Ovary (tissue), 10 donors: ENCODE measurements at places on chromosomes 12 and 14. TPM values are rescaled to one million over a fixed set of nuclear protein-coding genes. Genes with fewer than 3 reads are reported as not detected.

Gene HEATR5A
- 22.4 TPM for total RNA-seq

Gene DLK1
- total RNA-seq: 107 TPM

Gene POTEG
- not detected for total RNA-seq

Gene GALNT16
- total RNA-seq: 3.6 TPM

Gene ZBTB42
- total RNA-seq: 6.5 TPM

Gene KRT74
- not detected for total RNA-seq

Gene SPTB
- total RNA-seq: 1.1 TPM

Gene CACNA1C
- 6.8 TPM for total RNA-seq

Gene ALDH1L2
- total RNA-seq: 5.5 TPM

- DNase-seq: no peak
These were observed 150.1 kb downstream of the PIWIL1 start for GRCh38 chr12:130487636-130488357.

DNA sequence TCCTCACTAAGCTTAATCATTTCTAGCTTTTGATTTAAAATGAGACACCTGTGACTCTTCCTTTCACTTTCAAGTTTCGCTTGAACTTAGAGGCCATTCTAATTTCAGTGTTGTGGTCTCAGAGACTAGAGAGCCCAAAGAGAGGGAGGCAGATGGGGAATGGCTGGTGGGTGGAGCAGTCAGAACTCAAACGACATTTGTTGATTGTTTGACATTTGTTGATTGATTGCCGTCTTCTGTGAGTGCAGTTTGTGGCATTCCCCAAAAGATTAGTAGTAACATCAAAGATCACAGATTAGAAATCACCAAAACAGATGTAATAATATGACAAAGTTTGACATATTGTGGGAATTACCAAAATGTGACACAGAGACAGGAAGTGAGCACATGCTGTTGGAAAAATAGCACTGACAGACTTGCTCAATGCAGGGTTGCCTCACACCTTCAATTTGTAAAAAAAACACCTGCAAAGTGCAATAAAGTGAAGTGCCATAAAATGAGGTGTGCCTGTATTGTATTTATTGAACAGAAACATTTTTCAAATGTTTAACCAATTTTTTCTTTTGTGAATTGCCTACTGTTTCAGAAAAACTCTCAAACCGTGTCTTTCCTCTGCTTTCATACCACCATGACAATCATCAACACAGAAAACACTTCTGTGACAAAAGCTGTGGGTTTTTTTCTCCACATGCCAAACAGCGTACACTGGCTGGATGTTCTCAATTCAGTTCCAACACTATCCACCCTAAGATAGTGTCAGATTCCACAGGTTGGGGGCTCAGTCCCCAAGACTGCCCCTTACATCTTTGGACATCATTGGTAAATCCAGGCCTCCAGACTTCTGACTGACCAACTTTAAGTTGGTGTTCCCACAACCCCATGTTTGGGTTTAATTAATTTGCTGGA, 376.3 kb upstream of the RGS6 start:
- DNase-seq: no peak

DNA sequence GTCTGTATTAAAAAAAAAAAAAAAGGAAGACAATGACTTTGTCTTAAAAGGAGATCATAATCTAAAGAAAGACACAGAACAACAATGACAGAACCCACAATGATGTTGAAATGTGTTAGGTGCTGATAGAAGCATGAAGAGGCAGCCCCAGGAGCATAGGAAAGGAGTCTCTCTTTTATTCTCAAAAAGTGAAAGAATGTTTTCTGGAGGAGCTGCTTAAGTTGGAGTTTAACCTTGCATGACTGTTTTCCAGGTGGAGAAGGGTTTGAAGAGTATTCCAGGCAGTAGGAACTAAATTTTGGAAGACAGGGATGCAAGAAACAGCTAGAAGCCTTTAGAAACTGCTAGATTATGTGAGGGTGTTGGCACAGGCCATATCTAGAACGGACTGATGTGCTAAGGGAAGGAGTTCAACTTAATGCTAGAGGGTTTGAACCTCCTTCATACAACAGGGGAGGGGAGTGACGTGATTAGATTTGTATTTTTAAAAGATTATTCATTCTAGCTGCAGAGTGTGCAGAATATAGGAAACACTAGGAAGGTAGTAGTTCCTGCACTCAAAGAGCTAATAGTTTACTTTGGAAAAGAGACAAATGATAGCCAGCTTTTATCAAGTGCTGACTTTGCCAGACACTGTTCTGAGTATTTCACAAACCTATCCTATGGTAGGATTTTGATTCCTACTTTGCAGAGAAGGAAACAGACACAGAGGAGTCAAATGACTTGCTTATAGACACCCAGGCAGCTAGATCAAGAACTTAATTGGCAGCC, 4.6 kb upstream of the RPL6 start:
- DNase-seq: no peak

- DNase-seq: no peak
These were observed 11.5 kb upstream of the IL22 start for GRCh38 chr12:68264857-68265256.

DNA sequence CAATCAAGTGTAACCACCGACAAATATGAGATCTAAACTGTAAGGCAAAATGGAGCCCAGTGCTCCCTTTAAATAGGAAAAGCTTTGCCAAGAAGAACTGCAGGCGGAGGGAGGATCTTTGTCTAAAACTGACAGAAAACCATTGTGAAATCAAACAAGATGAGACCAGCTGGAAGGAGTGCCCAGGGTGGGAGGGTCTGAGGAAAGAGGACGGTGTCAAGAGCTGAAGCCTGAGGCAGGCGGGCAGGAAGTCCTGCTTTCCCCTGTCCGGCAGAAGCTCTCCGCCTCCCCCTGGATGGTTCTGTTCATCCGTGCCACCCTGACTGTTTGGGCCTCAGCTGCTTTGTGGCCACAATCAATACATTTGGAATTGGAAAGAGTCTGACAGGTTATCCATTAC, 37.5 kb downstream of the CDC42BPB start:
- DNase-seq: no peak

- no peak for DNase-seq
These were observed 62.0 kb downstream of the PLEKHA5 start for GRCh38 chr12:19191563-19191962.

GRCh38 chr12:26513363-26514043, 318.1 kb downstream of the SSPN start:
- no peak for DNase-seq

DNA sequence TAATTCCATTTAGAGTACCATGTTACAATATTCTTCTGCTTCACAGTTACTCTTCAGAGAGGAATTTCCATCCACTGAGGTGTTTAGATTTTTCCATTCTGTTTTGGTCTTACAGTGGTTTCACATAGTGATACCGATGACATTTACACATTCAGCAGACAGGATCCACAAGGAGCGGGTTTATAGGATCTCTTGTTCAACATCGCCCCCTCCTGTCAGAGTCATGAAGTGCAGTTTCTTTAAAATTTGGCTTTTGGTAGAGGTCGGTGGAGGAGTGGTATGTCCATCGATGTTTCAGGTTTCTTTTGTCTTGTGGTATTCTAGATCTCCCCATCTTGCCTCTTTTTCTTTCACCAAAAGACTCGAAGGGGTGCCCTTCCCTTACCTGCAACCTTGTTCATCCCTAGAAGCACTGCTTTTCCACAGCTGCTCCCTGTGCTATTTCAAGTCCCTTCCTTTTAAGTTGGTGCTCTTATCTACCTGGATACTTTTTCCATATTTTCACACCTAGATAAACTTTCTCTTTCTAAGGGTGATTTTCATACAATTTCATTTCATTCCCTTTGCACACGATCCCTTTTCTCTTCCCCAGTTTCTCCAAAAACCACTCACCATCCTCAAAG, 181.3 kb downstream of the ITPR2 start:
- DNase-seq: no peak
